Testis (tissue), 5 donors: ENCODE measurements at places on chromosomes 2 and 18.

GRCh38 chr2:102420290-102420689 is 2.7 kb upstream of the IL18RAP start:
- no peak for DNase-seq

GRCh38 chr2:17036361-17036760 is 370.7 kb upstream of the CYRIA start:
- no peak for DNase-seq

DNA sequence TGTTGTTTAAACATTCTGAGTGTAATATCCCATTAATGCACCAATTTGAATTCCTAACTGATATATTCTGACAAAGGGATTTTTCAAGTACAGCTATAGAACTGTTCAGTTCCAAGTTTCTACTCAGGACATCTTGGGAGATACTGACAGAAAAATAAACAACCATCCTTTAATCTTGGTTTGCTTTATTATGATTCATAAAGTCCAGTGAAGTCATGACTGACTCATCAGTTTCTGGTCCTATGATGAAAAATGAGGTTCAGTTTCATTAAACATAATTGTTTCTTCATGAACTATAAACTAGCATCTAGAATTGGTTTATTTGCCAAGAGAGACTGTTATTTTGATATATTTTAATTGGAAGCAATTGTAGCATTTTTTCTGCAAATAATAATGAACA is 896.2 kb downstream of the CCDC85A start:
- no peak for DNase-seq

DNA sequence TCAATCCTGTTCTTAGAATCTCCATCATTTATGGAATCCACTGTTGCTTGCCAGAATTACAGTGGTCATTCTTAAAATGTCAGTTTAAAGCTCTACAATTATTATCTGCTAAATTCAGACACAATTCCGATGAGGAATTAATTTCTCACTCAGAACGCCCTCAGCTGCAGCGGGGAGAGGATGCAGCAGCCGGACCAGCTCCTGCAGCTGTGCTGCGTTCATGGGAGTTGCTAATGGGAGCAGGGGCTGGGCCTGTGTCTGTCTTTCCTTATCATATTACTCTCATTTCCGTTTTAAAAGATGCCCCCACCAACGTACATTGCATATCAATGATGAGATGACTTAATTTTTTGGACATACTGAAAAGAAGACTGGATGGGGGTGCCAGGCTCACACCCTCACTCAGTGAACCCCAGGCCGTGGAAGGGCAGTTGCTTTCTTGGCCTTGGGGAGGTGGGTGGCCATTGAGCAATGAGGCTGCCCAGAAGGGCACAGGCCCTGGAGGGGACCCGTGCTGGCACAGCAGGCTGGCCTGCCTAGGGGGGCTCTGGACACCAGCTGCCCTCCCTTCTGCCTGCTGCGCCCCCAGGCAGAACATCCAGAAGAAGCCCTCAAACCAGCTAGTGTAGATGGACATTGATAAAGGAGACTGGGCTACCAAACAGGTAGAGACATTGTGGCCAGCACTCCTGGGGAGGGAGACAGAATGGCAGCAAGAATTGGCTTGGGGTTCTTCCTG is 503.6 kb upstream of the MYT1L start:
- DNase-seq, result no peak

- peak; percentile 87 for DNase-seq
These were observed 61.3 kb upstream of the ITSN2 start for GRCh38 chr2:24421668-24422067.

DNA sequence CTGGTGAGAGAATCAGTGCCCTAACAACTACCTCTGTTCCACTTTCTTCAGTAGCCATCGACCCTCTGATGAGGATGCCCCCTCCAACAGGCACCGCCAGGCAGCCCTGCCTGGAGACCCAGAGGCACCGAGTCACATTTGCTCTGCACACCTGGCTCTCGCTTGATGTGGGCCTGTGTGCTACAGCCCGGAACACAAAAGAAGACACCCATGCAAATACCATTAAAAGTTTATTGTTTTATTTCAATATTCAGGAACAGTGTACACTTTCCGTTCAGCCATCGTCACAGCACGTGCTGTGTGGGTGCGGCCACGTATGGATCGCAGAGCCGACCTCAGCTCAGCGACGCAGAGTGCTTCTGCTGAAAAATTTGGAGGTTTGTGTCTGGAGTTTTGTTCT is 154.0 kb downstream of the MBP start:
- no peak for DNase-seq

DNA sequence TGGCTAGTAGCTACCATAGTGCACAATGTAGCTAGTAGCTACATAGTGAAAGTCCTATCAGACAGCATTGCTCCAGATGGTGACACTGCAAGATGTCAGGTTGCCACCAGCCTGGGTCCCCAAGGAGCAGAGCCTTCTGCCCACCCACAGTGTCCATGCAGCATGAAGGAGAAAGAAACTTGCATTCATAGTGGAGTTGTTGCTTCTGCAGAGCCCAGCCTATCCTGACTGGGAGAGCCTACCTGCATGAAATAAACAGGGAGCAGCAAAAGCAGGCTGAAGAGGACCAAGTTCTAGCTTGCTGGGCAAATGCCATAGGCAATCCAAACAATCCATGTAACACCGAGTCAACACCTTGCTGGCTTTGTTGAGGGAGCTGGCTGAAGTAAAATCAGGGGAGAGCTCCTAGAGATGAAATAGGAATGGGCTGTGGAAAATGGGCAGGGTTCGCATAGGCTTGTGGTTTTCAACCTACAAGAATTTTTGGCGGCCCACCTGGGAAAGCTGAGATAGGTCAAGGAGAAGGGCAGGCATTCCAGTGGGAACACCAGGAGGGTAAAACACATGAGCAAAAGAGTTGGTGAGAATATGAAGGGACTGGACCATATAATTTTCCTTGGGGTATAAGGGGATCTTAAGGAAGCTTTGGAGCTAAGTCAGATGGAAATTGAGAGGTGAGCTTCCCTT is 195.8 kb downstream of the CYP26B1 start:
- DNase-seq, result no peak

- DNase-seq, result no peak
These were observed 79.3 kb upstream of the FAM98A start for GRCh38 chr2:33678436-33678835.

- DNase-seq, result no peak
These were observed 48.2 kb downstream of the RPL37A start for GRCh38 chr2:216546641-216547403.

DNA sequence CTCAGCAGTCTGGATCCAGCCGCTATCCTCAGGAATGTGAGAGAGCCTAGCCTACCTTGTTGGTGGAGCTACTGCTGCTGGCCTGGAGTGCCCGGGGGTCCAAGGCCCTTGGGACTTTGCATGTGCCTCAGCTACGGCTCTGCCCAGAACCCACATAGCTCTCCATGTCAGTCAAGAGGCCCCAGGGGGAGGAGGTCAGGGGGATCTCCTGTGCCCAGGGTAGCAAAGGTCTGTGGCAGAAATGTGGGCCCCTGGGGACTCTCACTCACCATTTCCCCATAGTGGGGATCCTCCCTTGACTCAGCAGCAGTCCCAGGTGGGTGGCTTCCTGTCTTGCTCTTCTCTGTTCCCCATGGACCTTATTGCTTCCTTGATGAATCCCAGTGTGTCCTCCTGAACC is 342.7 kb upstream of the CHAC2 start:
- no peak for DNase-seq

DNA sequence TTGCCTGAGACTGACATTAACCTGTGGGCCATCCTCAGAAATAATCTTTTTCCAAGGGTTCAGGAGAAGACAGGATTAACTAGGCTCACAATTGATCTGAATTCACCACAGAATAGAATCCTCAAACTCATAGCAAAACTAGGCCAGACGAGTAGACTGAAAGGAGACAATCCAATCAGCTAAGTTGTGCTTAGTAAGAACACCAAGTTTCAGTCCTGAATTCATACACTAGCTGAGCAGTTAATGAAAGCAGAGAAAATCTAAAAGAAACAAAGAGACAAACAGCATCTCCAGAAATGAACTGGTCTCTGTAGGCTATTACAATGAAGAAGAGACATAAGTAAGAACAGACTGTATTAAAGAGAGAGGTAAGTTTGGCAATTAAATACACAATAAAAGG is 89.5 kb downstream of the GORASP2 start:
- no peak for DNase-seq

DNA sequence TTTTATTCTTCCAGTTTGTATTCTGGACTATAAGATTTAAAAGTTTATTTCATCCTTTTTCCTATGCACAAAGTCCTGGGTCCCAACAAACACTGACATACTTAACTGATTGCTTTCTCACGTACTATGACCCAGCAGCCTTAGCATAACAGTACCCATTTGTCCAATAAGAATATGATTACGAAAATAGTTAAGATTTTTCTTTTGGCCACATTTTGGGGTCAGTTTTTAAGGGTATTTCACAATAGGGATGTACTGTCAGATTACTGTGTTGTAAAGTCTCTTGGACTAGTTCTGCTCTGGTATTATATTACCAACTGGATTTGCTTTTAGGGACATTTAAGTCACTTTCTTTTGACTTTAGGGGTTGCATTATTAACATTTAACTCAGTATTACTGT is 46.1 kb downstream of the TTC39C start:
- no peak for DNase-seq
